ENCODE measurements at places on chromosomes 5 and 9.

- DNase-seq = peak; percentile 30
Measured at GRCh38 chr5:154197801-154198491, 7.4 kb downstream of the GALNT10 start.

- DNase-seq = no peak
Measured at GRCh38 chr5:160296496-160296895, 15.9 kb downstream of the CCNJL start.

DNA sequence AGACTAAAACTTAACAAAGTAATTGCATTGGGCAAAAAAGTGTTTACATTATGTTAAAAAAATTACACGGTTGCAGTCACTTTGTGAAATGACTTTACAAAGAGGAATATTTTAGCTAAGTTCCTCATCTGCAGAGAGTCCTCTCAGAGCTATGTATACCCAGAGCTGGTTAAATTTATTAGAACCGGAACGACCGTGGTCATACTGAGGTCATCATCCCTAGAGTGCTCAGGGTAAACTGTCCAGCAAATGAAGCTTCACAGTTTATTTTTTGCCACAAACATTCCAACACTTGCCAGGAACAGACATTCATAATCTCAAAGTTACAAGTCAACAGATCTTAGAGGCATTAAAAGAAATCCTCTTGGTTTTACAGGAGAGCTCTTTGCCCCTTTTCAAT, 897 bp downstream of the ROPN1L start:
- no peak for DNase-seq

DNA sequence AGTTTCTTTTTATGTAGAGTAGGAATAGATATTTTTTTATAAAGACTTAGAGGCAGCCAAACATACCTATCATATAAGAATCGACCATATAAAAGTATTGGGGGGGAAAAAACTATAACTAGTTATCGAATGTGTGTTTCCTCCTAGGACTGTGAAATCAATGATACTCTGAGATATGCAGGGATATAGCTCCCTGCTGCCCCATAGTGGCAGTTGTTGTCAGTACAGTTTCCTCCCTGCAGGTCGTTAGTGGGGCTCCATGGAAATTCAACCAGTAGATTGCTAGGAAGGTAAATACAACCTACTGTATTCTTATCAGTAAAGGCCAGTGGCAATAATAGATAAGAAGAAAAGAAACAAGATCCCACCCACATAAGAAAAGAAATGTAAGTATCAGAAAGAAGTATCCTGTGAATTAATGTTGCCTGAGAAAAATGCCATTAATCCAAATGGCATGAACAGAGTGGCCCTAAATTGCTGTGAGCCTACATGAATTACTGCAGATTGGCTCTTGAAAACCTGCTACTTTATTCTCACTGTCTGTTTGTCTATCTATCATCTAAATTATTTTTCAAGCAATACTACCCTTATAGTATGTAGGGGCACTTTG, 136.9 kb upstream of the FBN2 start:
- DNase-seq = peak; percentile 11

DNA sequence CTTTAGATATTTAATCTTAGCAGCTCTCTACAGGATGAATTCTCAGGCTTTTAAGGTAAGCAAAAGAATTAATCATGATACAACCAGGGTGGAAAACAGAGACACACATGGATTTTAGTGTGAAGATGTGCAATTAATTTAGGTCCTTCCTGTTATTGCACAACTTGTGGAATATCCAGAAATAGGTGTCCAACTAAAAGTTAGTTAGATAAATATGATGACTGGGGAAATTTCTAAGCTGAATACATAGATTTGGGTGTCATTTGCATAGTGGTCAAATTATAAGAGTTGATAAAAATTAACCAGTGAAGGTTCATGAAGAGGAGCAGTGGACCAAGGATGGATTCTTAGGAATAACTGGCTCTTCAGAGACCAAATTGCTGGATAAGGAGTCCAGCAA, 266.1 kb downstream of the PRR16 start:
- DNase-seq = no peak

GRCh38 chr5:86918246-86918645, 300.5 kb downstream of the COX7C start:
- no peak for DNase-seq

DNA sequence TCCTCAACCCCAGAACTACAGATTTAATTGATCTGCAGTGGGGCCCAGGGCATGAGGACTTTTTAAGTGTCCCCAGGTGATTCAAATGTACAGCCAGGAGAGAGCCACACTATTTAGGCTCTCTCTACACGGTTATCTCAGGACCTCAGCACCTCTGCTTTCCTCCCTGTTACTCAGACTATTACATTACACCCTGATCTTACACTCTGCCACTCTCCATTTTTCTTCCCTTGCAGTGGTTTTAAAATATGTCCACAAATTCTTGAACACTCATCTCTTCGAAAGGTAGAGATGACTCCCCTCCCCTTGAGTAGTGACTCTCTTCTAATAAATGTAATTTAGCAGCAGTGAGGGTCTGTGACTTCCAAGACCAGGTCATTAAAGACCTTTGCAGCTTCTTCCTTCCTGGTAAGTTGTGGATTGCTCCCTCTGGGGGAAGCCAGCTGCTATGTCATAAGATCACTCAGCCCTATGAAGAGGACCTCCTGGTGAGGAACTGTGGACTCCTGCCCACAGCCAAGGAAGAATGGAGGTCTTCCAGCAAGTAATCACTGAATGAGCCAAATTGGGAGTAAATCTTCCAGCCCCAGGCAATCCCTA, 87.5 kb upstream of the SSBP2 start:
- no peak for DNase-seq

- DNase-seq = no peak
Measured at GRCh38 chr5:172779691-172780341, 8.8 kb upstream of the DUSP1 start.

- peak; percentile 44 for DNase-seq
Measured at GRCh38 chr9:73132034-73132776, 19.5 kb upstream of the ANXA1 start.

GRCh38 chr5:72452515-72453245, 54.5 kb downstream of the ZNF366 start:
- no peak for DNase-seq

DNA sequence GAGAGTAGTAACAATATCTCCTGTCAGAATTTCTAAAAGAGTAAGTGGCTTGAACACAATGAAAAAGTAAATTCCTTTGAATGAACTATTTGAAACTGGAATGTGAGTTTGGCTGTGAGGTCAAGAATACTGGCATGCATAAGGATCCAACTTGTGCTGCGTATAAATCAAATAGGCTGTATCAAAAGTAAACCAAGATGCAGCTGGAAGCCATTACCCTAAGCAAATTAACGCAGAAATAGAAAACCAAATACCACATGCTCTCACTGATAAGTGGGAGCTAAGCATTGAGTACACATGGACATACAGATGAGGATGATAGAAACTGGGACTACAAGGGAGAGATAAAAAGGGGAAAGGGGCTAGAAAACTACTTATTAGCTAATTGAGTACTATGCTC, 24.0 kb upstream of the SRFBP1 start:
- no peak for DNase-seq

GRCh38 chr5:33241802-33242201, 199.0 kb upstream of the TARS1 start:
- DNase-seq = no peak

- DNase-seq = no peak
Measured at GRCh38 chr5:14364576-14365472, 216.8 kb upstream of the OTULINL start.
